ENCODE measurements at places on chromosomes 7 and 10.

- DNase-seq, result no peak
Measured at GRCh38 chr10:44058259-44058658, 326.6 kb downstream of the CXCL12 start.

GRCh38 chr10:18005781-18006456 lies 54.2 kb downstream of the SLC39A12 start:
- DNase-seq, result no peak

DNA sequence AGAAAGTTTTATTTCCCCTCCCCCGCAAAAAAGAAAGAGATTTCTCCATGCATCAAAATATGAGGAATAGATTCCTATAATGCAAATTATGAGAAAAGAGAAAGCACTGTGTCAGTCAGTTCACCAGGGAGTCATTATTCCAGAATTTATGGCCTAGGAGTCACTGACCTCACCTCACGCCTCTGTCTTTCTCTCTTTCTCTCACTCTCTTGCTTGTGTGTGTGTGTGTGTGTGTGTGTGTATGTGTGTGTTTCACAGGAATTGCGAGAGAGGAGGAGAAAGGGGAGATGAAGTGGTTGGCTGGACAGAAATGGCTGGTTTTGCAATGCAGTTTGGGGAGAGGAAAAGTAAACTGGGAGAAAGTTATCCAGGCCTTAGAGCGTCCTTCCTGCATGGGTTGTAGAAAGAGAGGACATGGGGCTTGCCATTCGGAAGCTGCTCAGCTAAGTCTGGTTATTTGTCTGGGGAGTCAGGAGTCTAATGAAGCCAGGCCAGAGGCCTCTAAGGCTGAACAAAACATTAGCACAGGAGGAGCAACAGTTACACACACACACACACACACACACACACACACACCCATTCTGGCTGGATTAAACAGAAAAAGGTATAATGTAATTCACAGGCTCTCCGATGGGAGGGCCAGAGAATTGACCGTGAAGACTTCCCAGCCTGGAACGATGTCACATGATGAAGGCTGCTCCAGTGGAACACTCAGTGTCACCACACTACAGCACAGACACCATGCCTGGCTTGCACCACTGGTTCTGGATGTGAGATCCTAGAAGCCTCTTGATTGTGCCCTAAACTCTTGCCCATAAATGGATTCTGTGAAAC lies 12.8 kb upstream of the FFAR4 start:
- DNase-seq, result no peak

DNA sequence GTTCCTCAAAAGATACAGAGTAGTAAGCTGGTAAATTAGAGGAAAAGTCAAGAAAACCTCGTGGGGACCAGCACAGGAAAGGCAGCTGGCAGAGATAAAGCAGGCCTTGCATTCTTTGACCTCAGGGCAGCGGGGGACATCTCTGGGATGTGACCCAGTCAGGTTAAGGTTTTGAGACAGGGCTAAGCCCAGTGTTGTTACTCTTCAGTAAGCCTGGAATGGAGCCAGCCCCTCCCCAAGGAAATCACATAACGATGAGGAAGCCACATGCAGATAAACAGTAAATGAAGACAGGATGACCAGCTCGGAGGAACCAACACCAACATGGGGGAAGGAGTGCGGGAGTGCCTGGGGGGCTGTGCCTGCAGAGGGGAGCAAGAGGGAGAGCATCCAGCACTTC lies 99.6 kb downstream of the JAZF1 start:
- DNase-seq, result no peak

- no peak for DNase-seq
Measured at GRCh38 chr10:11849911-11850310, 26.8 kb downstream of the PROSER2 start.

Measured in GM12878 (cell line).